Cortex of kidney (tissue), 1 donor: ENCODE measurements at places on chromosomes 7 and 10.

DNA sequence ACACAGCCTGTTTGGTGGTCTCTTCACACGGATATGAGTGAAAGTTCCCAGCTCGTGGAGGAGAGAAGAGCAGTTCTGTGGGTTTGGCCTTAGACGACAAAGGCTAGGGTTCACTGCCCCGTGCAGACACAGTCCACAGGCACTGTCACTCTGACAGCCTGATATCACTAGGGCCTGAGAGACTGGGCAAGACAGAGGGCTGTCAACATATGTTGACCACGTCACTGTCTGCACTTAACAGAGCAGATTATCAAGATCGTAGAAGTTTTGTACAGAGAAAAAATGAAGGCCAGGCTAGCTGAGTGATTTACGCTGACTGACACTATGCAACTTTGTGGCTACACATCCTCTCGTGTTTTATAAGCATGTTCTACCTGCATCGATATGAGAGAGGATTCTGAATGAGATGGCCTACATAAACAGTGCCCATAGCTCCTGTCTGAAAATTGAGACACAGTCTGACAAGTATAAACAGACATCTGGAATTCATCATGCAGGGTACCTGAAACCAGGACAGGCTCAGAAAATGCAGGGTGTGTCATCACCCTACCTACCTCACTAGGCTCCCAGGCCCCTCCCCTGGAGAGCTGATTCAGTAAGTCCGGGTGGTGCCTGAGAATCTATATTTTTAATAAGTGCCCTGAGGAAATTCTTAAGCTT is 120.0 kb downstream of the SGMS1 start:
- DNase-seq = no peak

DNA sequence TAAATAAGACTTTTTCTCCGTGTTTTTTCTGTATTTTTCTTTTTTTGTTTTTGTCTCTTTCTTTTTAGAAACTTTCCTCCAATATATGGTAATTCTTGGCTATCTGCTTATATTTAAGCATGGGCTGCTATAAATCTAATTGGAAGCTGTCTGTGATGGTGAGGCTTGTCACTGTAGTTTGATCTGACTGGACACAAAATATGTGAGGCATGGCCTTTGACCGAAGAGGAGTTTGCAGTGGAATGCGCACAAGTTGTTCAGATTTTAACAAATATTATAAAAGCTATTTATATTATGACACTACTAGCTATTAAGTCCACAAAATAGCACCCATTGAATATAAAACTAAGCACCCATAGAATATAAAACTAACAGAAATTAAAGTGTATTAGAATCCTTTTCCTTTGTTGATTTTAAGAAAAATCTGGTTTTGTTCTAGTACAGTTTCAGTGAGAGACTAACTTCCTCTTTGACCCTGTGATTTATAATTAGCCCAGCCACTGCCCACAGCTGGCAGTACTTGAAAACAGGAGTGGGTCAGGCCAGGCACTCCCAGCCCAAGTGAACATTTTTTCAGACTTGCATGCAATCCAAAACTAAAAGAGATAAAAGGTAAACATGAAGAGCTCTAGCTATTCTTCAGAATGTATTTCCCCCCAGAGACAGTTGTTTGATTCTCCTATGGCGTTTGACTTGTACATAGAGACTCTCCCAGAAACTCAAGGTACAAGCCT is 69.9 kb upstream of the FGL2 start:
- no peak for DNase-seq

DNA sequence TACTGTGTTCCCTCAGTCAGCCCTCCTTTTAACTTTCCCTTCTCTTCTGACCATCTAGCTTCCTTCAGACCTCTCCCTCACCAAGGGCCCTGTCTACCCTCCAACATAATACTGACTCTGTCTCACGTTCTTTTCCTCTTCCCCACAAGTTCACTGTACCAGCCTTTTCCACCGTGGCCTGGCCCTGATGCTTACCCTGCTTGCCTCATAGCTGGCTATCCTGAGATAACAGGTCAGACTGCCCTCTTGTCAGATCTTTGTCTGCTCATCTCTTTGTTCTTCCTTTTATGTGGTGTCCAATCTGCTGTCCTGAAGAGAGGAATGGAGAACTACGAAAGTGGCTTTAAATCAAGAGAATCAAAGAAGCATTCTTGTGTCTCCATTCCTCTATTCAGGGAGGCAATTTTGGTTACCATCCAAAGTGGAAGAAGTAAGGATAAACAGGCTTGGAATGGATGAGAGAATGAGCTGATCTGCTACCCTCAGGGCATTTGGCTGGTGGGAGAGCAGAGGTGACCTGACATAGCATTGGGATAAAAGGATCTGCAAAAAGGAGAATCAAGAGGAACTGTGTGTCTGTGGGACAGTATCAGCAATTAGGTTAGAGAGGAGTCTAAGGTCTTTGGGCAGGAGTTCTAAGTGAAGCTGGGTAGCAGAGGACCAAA is 8.1 kb downstream of the BTAF1 start:
- DNase-seq = no peak

GRCh38 chr7:116235380-116235779 is 25.0 kb downstream of the TES start:
- no peak for DNase-seq

- DNase-seq = no peak
Observed at GRCh38 chr10:76358743-76359395, 927.4 kb downstream of the LRMDA start.

DNA sequence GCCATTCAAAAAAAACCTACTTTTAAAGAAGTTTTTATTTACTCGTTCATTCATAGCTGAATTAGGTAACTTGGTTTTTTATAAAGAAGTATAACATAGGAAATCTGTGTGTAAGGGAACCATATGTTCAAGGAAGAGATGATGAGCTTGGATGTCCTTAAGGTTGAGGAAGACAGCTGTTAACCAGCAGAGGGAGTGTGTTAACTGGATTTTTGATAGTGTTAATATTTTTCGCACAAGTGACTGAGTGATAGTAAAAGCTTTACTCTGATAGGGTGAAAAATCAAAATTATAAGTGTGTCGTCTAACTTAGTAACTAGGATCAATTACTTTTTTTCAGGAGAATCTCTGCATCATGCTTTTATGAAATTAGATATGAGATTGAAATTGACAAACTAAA is 134.7 kb downstream of the ARL5B start:
- no peak for DNase-seq

- DNase-seq = no peak
Observed at GRCh38 chr7:36925207-36925606, 200.9 kb upstream of the AOAH start.
